ENCODE measurements at places on chromosomes 5 and 9.

GRCh38 chr5:179417696-179418095, 72.4 kb upstream of the ADAMTS2 start:
- DNase-seq, result no peak

- no peak for DNase-seq
Measured at GRCh38 chr5:142080248-142080647, 28.3 kb upstream of the NDFIP1 start.

DNA sequence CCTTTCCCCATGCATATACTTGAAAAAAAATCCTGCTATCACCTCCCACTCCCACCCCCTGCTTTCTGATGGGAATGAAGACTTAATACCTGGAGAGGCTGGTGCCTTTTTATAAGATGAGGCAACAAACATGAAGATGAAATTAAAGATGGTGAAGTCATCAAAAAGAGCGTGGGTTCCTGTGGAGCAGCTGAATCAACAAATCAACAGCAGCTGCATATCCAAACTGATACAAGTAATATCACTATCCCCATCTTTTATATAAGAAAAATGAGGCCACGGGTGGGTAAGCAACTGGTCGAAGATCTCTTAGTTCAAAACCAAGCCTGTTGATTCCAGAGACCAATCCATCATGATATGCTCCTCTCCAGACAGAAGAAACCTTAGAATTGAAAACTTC, 268.5 kb downstream of the ENC1 start:
- no peak for DNase-seq

- DNase-seq, result no peak
Measured at GRCh38 chr9:86187121-86187520, 72.3 kb downstream of the C9orf153 start.

GRCh38 chr9:91246846-91247245, 114.9 kb downstream of the AUH start:
- DNase-seq, result no peak

- no peak for DNase-seq
Measured at GRCh38 chr9:99019510-99020331, 76.0 kb downstream of the COL15A1 start.

DNA sequence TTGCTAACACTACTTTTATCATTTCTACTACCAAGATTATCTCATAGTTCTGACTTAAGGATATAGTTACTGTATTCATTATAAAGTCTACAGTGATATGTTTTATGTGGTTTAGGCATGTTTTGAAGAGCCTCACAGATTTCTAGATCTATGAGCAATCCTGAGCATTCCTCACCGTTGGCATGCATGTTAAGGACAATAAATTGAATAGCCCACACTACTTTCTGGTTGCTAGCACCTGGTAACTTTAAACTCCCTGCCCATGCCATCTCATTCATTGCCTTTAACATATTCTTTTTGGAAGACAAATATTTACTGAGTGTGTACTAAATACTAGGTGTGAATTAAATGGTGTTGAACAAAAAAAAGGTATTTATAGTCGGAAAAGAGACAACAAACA, 868.1 kb upstream of the CDH9 start:
- DNase-seq, result no peak

DNA sequence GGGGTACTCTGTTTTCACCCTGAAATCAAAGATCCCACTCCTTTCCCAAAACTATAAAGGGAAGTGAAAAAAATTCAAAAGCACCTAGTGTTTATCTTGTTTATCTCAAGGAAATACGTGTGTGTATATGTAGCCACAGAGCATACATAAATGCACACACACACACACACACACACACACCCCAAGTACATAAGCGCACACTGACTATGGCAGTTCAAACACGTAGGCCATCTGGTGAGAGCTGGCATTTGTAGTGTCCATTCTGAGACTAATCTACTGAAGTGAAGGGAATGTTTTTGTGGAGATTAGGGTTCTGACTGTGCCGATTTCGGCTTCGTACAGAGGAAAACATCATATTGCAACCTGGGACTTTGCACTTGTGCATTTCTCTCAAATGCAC, 451.7 kb downstream of the BNC2 start:
- DNase-seq, result no peak

DNA sequence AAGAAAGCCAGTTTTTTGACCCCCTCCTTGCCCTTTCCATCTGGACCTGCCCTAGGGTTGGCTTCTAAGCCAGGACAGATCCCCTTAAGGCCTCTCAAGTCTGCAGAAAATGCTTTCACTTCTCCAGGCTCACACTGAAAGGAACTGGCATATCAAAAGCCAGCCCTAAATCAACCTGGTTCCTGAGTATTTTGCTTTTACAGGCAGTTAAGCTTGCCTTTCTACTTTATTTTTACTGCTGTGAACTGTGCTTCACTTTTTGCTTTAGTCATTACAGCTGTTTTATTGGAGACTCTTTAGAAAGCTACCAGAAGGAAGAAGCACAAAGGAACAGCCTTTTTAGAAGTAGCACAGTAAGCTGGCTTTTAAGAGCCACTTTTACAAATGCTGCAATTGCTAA, 5.0 kb downstream of the TARS1 start:
- no peak for DNase-seq

GRCh38 chr9:9124616-9125015, 1325.0 kb upstream of the DMAC1 start:
- no peak for DNase-seq

GRCh38 chr5:159539678-159540077, 209.4 kb upstream of the IL12B start:
- no peak for DNase-seq

- no peak for DNase-seq
Measured at GRCh38 chr5:14676320-14676719, 11.8 kb downstream of the OTULIN start.

GRCh38 chr5:127697894-127698600, 5.1 kb upstream of the CCDC192 start:
- no peak for DNase-seq

DNA sequence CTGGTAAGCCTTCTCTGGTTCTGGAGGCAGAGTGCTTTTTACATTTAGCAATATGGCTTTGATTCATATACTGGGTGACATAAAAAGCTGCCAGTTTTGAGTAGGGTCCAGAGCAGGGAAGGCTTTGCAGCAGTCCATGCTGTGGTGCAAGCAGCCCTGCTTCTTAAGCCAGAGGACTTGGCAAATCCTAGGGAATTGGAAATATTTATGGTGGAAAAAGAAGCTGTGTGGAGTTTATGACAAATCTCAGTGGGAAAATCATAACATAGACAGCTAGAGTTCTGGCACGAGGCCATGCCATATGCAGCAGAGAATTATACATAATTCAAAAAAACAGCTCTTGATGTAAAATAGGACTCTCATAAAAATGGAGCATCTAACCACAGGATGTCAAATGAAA, 536.4 kb downstream of the RASEF start:
- DNase-seq, result no peak

GRCh38 chr5:101717721-101718120, 578.4 kb downstream of the SLCO4C1 start:
- no peak for DNase-seq

- DNase-seq, result no peak
Measured at GRCh38 chr9:28166179-28166578, 592.9 kb upstream of the C9orf72 start.

All from memory B cell (primary cell).